ENCODE measurements at places on chromosomes 6 and 20.

- no peak for DNase-seq
These were observed 44.3 kb downstream of the ADGRB3 start for GRCh38 chr6:68679399-68679798.

DNA sequence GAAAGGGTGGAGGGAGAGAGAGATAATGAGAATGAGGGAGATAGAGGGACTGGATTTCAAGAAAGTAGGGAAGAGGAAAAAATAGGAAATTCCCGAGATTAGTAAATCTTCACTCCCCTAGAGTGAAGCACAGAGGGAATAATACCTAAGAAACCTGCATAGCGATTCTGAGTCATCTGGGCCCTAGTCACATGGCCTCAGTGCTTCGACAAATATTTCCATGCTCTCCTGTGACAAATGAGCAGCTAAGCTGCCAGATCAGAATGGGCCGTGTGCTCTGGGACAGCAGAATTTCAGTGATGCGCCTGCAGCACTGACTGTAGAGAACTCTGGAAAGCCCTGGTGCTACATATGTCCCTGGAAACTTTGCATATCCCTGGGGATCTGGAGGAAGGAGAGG is 48.6 kb upstream of the GRIK2 start:
- no peak for DNase-seq

DNA sequence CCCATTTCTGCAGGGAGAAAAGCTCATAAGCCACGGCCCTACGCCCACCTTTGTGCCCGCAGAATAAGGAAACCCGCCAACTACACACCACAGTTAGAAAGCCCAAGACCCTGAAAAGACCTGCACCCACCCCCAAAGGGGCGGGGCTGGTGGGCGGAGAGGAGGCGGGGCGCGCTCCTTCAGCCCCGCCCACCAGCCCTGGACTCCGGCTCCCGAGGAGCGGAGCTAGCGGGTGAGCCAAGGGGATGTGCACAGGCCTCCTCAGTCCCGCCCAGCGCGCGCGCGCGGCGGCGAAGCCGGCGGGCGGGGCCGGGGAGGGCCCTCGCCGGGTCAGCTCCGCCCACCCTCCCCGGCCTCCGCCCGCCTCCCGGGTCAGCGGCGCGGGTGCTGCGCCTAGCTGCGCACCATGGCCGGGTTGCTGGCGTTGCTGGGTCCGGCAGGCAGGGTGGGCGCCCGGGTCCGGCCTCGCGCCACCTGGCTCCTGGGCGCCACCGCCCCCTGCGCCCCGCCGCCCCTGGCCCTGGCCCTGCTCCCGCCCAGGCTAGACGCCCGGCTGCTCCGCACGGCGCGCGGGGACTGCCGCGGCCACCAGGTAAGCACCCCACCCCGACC is at the start of gene FAM210B:
FAM210B (plus strand) TSS at position 375 of the 612 bp plus-strand sequence; CDS start at position 407, 32 bp downstream.
- peak; percentile 77 for DNase-seq

DNA sequence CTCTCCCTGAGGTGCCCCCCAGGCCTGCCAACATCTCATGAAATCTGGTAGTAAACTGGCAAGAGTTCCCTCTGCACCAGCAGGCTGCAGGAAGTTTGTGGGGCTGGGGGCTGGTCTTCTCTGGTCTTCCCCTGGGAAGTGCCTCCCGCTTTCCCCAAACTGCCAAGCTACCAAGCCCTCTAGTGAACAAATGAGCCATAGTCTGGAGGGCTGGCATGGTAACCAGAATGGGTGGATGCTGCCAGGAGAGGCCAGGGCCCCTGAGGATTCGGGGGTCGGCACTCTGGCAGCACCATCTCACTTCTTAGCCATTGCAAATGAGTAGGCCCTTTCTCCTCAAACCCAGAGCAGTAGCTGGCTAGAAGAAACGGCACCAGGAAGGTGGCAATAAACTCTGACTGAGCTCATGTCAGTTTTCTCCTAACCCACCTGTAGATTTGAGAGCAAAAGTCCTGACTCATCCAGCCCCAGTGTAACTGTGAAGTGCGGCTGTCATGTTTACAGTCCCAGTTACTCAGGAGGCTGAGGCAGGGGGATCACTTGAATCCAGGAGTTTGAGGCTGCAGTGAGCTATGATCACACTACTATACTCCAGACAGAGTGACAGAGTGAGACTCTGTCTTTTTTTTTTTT is 35.9 kb downstream of the ZC3H12D start:
- DNase-seq, result no peak

- DNase-seq, result no peak
These were observed 100.8 kb downstream of the HIVEP2 start for GRCh38 chr6:142844065-142844755.

- peak; percentile 17 for DNase-seq
These were observed 822 bp downstream of the ELOVL4 start for GRCh38 chr6:79946272-79947190.

GRCh38 chr20:20373091-20373571 is 5.2 kb downstream of the INSM1 start:
- DNase-seq, result no peak

DNA sequence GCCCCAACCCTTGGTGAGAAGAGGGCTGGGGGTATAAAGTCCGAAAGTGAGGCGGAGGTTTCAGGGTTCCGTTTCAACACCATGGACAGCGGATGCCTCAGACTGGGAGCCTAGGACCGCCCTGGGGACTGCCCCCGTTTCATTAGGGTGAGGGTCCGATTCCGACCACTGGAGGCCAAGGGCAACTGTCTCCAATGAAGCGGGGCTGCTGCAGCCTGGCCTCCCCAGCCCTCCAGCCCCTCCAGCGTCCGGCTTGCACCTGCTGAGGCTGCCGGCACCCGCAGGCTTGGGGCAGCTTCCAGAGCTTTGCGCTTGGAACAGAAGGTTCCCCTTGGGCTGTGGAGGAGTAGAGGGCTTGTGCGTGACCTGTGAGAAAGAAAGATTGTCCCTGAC is 39.9 kb downstream of the YTHDF1 start:
- DNase-seq, result peak; percentile 35

- DNase-seq, result no peak
These were observed 108.2 kb downstream of the KIF6 start for GRCh38 chr6:39617026-39617425.

Data from progenitor cell of endocrine pancreas (in vitro differentiated cells).